CD4-positive, alpha-beta T cell treated with Interleukin-1 beta for 1 hour (primary cell): ENCODE measurements at places on chromosomes 1 and 21.

- no peak for DNase-seq
Observed at GRCh38 chr1:224852901-224853568, 76.4 kb upstream of the DNAH14 start.

GRCh38 chr1:53549287-53549686 is 90.1 kb downstream of the DMRTB1 start:
- no peak for DNase-seq

GRCh38 chr1:18548643-18549042 is 67.9 kb downstream of the KLHDC7A start:
- no peak for DNase-seq

GRCh38 chr21:46317710-46318463 is 5.8 kb downstream of the C21orf58 start:
- DNase-seq: no peak

- DNase-seq: no peak
Observed at GRCh38 chr1:216535059-216535458, 111.8 kb upstream of the USH2A start.

GRCh38 chr1:109904105-109904817 is 6.4 kb upstream of the CSF1 start:
- DNase-seq: no peak

DNA sequence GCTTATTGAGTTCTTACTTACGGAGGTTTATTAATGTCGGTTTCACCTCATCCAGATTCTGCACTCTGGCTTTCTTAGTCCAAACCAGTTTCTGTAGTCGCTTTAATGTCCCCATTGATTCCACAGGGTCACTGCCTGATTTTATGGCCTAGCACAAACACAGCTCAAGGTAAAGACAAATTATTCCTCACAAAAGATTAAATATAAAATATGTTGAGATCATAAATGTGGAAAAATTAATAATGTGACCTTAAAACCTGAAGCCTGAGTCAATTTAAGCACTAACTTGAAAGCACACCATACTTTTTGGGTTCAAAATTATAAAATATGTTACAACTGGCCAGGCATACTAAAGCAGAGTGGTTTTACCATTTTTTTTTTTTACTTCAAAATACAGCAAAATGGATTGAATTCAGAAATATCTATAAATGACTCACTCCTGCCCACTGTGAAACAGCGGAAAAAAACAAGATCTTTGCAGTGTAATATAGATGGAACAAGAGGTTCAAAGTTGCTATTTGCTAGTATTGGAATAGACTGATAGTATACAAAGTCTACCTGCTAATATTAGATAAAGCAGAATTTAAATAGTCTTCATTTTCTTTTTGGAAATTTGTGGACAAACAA is 37.6 kb upstream of the SAMSN1 start:
- DNase-seq: no peak

GRCh38 chr1:61570191-61570590 is 154.8 kb downstream of the TM2D1 start:
- DNase-seq: no peak

- DNase-seq: no peak
Observed at GRCh38 chr21:39107739-39108138, 75.5 kb downstream of the PSMG1 start.

DNA sequence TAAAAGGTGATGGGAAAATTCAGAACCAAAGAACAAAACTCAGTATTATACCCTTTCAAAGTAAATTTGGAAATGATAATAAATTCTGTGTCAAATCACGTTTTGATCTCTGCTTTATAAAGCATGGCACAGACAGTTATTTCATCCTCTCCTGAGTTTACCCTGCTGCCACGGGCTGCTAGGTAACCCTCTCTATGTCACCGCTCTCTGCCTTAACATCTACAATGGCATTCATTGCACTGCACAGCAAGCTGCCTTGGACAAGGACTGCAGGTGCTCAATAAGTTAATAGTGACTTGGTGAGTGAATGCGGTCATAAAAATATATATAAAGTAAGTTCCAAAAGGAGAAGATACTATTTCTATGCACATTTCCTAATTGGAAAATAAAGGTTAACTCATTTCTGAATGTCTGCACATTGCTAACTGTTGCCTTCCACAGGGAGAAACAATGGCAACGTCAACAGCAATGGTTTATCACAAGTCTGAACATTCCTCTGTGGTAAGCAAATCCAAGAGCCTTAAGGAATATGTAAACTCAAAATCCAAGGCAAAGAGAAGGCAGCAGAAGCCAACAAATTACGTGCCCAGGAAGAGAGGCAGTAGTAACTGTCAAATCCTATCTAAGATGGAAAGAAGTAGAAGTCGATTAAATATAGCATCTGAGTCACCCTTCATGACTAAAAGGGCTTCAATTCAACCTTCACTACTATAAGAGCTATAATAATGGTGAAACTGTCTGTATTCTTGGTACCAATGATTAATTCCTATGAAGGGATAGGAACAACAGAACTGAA is 19.4 kb downstream of the FYB2 start:
- DNase-seq: no peak

GRCh38 chr21:28642891-28643290 is 349.8 kb downstream of the LTN1 start:
- no peak for DNase-seq

- DNase-seq: no peak
Observed at GRCh38 chr21:41504030-41504429, 3.9 kb downstream of the TMPRSS2 start.

- DNase-seq: no peak
Observed at GRCh38 chr1:220527279-220527907, 543 bp upstream of the MARK1 start.

- DNase-seq: no peak
Observed at GRCh38 chr1:27504588-27505419, 14.8 kb upstream of the WASF2 start.

GRCh38 chr1:243921111-243921510 is 71.1 kb upstream of the AKT3 start:
- no peak for DNase-seq

GRCh38 chr1:76335882-76336281 is 261.3 kb downstream of the ST6GALNAC3 start:
- no peak for DNase-seq

DNA sequence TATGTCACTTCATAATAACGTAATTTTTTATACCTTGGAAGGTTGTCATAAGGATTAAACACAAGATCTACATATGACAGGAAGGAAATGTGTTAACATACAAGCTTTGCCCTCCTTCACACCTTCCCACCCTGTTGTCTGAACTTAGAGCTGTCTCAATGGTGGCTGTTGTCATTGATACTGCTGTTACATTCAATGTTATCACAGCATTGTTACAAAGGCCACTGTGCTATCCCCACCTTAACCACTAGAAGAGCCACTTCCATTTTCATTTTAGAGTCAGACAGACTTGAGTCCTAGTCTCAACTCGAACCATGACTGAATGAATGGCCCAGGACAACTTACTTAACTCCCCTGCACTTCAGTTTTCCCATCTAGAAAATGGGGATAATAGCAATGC is 31.2 kb downstream of the TAS1R2 start:
- peak; percentile 11 for DNase-seq

DNA sequence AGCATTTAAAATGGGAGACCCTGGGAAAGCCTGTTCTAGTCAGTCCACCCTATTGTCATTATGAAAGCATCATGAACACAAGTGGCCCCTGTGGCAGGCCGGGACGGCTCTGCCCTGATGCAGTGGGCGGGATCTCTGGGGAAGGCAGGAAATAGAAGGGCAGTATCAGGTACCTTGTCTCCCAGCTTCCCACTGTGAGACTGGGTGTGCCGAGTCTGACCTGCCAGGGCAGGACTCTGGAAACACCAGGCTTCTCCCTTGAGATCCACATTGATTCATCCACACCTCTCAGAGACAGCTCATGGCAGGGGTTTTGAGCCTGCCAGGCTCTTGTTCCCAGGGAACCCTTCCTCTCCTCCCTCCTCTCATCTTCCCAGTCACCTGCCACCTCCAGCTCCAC is 24.5 kb upstream of the GNPAT start:
- DNase-seq: no peak

- DNase-seq: no peak
Observed at GRCh38 chr1:29893806-29894205, 657.5 kb downstream of the PTPRU start.

GRCh38 chr1:91282695-91283420 is 121.8 kb downstream of the HFM1 start:
- DNase-seq: peak; percentile 41

DNA sequence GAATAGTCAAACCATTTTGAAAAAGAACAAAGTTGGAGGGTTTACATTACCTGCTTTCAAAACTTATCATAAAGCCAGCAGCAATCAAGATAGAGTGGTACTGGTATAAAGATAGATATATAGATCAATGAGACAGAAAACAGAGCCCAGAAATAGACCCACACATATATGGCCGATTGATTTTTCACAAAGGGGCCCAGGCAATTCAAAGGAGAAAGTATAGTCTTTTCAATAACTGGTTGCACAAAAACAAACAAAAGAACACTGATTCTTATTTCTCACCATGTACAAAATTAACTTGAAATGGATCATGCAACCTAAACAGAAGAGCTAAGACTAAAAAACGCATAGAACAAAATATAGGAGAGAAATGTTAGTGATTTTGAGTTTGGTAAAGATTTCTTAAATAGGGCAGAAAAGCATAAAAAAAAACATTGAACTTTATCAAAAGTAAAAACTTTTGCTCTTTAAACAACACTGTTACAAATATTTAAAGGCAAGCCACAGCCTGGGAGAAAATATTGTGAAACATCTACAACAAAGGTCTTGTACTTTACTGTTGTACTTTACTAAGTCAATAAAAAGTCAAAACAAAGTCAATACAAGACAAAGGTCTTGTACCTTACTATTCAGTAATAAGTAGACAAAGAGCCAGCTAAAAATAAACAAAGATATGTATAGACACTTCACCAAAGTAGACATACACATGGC is 50.2 kb downstream of the ST3GAL3 start:
- DNase-seq: no peak

- DNase-seq: no peak
Observed at GRCh38 chr1:109827986-109828385, 64.3 kb upstream of the EPS8L3 start.

- DNase-seq: no peak
Observed at GRCh38 chr1:201763455-201764140, 65.4 kb upstream of the IPO9 start.

DNA sequence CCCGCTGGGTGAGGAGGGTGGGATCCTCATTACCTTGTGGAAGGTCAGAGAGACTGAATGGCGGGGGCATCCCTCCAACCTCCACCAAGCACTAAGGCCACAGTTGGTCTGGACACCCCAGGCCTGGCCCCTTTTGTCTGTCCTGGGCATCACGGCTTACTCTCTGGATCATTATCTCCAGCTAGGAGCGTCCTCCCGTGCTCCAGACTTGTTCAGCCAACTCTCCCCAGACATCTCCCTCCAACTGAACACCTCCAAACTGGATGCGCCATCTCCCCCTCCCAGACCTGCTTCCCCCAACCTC is 7.3 kb upstream of the GJB5 start:
- no peak for DNase-seq

DNA sequence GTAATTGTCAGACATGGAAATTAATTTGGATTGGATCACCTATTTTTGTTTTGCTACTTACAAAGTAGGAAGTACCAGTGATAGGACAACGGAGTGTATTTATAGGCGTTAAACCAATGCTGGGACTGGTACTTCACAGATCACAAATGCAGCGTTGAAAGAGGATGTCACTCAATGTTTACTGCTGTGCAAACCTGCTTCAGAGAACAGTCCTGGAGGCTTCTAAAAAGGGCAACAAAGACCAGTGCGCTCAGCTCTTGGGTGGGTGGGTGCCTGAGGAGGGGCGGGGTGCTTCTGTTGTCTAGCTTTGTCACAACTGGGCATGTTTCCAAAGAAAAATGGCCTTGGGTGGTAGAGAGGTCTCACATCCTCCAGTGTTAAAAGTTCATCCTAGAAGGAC is 2.1 kb downstream of the C1orf21 start:
- DNase-seq: peak; percentile 14

DNA sequence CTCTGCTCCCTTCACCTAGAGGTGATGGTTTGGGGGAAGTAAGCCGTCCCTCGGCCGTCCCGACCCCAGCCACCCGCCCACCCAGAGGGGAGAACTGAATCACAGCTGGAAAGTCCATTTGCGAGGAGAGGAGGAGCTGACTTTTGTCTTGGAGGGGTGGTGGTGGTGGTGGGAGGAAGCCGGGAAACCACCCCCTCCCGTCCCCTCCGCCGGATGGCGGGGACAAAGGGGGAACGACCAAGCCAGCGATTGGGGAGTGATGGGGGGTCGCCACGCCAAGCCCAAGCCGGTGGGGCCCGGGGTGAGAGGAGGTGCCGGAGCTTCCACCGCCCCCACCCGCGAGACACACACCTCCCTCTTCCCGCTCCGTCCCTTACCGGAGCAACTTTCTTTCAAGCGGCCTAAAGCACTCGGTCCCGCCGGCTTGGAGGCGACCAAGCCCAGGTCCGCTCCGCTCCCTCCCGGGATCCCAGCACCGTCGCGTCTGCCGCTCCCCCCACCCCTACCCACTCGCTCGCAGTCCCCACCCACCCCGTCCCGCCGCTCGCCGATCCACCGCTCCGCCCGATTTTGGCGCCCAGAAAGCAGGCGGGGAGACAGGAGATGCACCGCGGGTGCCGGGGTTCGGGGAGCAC is 540 bp downstream of the ARHGEF2 start:
- DNase-seq: peak; percentile 48

DNA sequence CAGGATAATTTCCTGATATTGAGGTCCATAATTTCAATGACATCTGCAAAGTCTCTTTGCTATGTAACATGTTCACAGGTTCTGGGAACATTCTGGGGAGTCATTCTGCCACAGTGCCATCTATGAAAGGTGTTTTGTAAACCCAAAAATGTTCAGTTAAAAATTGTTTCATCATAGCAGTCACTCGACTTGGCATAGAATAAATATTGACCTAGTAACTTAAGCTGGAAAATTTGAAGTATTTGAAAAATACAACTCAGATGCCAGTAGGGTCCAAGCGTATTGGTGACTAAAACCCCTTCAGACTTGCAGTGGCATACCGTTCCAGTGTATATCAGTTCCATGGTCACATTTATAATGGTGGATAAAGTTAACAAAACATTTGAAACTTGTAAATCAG is 6.8 kb downstream of the DESI2 start:
- no peak for DNase-seq

DNA sequence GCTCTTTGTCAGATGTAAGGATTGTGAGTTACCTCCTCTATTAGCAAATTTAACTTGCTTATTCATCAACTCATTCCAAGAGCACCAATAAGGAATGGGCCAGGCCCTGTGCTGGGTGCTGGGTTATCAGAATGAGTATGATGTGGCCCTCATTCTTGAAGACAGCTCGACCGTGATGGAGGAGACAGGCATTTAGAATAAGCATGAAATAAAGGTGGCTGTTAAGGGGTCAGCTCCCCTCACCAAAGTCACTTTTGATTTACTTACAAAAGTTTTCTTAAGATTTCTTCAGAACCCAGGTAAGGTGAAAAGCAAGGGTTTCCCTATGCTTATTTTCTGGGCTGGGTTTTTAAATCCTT is 15.3 kb upstream of the PADI1 start:
- no peak for DNase-seq

DNA sequence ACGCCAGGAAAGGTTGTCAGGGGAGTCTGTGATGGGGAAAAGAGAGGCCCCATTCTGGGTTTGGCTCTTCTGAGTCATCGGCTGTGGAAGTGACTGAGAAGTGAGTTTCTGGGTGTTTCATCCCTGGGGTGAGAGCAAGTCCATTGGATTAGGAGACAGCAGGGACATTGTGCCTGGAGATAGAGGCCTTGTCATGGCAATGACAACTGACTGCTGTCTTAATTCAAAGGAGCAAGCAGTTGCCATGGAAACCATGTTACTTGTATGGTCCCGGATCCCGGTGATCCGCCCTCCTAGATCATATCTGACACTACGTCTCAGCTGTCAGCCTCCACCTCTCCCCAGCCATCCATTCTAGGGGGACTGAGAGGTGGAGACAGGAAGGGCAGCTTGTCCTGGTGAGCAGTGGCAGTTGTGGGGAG is 34.4 kb downstream of the KIAA0040 start:
- DNase-seq: no peak

GRCh38 chr1:41347276-41347675 is 14.0 kb upstream of the FOXO6 start:
- no peak for DNase-seq
